Hypothalamus (tissue), 51 donors: ENCODE measurements at places on chromosomes 6 and 20.
A peak's percentile ranks its signal among the peaks of the same experiment; 100 is the strongest.

DNA sequence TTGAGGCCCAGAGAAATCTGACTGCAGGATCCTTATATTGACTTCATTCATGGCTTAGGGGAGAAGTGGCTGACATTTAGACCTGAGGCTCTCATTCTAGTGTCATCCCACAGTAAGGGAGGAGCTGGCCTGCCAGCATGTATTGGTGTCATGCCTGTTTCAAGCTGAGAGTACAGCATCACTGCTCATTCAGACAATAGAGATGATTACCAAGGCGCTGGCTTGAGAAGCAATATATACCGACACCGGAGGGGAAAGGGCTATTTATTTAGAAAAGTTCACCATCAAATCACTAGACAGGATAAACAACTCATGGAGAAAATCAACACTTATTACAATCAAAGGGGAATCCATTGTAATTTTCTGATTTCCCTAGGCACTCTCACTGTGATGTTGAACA lies 84.4 kb upstream of the HDAC2 start:
- DNase-seq, result no peak

- DNase-seq, result no peak
Observed at GRCh38 chr6:154232013-154232910, 124.3 kb downstream of the IPCEF1 start.

DNA sequence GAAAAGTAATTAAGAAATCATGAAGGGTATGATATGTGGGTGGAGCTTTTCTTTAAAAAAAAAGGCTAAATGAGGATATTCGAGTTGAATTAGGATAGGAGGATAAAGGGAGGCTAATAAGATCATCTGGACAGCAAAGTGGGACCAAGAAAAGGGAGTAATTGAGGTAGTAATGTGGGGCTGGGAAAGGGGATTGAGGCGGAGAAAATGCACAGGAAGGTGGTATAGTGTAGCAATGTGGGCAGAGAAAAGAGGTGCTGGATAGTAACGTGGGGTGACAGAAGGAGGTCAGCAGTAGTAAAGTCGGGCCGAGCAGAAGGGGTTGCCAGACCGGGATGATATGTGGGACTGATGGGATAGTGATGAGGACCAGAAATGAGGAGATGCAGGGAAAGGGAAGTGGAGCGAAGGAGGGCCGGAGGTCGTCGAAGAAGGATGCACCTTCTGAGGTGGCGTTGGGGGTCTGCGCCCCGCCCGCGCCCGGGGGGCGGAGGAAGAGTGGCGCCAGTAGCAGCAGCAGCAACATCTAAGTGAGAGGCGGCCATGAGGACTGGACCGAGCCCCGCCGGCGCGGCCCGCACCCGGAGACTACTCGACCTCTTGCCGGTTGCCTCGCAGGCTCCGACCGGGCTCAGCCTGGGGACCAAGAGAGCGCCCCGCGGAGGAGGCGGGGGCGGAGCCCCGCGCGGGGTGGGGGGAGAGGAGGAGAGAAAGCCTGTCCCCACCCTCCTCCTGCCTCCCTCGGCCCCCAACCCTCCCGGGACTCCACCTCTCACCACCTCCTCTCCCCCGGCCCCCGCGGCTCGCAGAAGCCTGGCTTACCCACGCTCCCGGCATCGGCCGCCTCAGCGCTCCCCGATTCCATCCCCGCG lies 887 bp downstream of the GABBR1 start:
- DNase-seq, result peak; percentile 40

DNA sequence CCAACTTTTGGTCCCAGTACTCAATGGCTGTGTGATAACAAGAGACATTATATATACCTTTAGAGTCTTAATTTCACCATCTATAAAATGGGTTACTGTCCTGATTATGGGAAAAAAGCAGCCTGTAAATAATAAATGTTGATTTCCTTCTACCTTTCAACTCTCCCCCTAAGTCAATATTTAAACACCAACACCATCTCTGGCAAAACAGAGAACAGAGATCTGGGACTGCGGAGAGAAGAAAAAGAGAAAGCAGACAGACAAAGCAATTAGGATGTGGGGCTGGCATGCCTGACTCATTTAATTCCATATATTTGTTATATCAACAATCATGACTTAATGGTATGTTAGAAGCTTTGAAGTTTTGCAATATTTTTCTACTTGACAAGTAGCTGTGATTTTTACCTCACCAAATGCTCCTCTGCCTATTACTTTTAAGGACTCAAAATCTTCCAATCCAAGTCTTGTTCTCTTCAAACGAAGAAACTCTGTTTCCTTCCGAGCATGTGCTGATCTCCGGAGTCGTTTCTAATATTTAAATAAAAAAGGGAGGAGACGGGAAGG lies 23.3 kb downstream of the STK38 start:
- no peak for DNase-seq
